ENCODE measurements at places on chromosomes 1 and 21.

- peak; percentile 20 for DNase-seq
These were observed 16.4 kb upstream of the CGN start for GRCh38 chr1:151494741-151495281.

- DNase-seq: no peak
These were observed 4.0 kb downstream of the LIX1L start for GRCh38 chr1:145953861-145954260.

DNA sequence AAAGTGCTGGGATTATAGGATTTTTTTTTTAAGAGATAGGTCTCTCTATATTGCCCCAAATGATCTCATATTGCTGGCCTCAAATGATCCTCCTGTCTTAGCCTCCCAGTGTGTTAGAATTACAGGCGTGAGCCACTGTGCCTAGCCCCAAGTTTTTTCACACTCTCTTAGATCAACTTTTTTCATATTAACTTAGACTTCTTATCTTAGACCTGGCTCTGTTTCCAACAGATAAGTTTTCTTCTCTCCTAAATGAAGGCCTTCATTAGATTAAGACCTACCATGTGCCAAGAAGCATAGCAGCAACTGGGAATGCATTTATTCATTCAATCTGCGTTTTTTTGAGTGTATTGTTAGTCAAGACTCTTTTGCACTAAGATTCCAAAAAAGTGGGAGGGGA, 20.2 kb upstream of the HTR1D start:
- DNase-seq: no peak

GRCh38 chr1:2784854-2785630, 16.5 kb downstream of the TTC34 start:
- DNase-seq: no peak

DNA sequence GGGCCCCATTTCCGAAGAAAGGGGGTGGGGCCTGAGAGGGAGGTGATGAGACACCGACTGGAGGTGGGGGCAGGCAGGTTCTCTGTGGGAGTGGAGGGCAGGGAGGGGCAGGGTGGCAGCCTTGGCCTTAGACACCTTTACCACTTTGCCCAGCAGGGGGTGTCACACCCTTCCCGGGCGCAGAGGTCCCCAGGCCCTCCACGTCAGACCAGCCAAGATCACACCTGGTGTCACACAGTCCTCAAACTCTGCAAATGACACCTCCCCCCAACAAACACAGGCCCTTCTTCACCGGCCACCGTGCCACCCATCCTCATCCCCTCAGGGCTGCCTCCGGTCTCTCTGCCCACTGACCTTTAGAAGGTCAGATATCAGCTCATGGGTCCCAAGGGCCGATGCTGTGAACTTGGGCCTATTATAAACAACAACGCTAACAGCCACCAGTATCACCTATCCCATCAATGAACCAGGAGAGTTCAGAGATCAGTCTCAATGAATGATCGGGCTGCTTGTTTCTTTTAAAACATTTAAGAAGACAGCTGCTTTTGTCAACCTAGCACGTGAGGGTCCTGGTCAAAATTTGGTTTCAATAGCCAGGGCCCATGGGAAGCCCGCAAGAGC, 103.9 kb downstream of the CASZ1 start:
- DNase-seq: no peak

DNA sequence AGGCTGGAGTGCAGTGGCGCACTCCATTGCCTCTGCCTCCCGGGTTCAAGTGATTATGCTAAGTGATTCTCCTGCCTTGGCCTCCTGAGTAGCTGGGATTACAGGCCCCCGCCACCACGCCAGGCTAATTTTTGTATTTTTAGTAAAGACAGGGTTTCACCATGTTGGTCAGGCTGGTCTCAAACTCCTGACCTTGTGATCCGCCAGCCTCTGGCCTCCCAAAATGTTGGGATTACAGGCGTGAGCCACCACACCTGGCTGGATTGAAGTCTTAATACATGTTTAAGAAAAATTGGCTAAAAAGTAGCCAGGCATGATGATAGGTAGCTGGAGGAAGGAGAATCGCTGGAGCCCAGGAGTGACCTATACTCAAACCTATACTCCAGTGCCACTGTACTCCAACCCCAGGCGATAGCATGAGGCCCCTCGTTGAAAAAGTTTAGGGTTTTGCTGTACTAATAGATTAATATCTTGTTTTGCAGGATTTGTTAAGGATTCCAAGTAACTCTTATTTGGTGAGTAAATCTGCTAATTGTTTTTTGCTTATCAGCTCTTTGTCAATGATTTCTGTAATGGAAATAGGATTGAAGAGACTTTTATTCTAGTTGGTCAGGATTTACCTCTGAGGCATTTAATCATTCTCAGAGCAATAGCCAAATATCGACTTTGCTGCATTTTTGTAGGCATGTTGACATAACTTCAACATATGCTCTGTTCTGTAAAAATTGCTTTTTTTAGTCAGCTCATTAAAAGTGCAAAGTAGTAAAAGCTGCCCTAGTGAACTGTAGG, 2.0 kb downstream of the RCC1 start:
- no peak for DNase-seq

DNA sequence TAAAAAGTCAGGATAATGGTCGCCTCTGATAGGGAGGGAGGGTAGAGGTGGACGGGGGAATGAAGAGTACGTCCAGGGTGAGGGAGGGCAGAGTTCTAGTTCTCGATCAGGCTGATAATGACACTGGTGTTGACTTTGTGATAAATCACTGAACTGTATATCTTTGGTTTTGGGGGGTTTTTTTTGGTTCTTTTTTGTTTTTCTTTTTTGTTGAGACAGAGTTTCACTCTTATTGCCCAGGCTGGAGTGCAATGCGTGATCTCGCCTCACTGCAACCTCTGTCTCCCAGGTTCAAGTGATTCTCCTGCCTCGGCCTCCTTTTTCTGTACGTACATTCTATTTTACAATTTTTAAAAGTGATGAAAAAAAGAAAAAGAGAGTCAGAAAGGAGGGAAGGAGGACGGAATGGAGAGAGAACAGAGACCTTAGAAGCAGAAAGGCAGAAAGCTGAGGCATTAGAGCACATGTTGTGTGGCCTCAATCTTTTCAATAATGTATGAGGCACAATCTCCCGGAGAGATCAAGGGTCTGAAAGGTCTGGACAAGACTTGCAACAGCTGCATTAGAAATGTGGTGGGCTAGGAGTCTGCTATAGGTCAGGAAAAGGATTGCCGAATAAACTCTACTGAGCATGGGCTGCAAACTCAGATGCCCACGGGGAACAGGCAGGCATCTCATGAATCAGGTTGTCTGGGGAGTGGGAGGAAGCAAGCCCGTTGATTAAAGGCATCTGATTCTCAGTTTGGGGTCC, 174.8 kb downstream of the TOMM20 start:
- DNase-seq: no peak
